ENCODE measurements at places on chromosomes 12 and 14.

GRCh38 chr14:32702562-32702961 is 236.1 kb upstream of the NPAS3 start:
- no peaks in the 10 kb centered on the region for H3K36me3 ChIP-seq
- H3K27me3 ChIP-seq, result no peaks in the 10 kb centered on the region
- H3K4me3 ChIP-seq, result no peak overlapping the region
- DNase-seq, result peak; percentile 76
- peaks cover 29% of the 10 kb centered on the region for H3K4me1 ChIP-seq

- DNase-seq, result no peak
- H3K27ac ChIP-seq, result no peak overlapping the region
- H3K4me1 ChIP-seq, result no peaks in the 10 kb centered on the region
- no peaks in the 10 kb centered on the region for H3K36me3 ChIP-seq
These were observed 250.4 kb upstream of the ALG10 start for GRCh38 chr12:33771889-33772288.

GRCh38 chr14:90760591-90761316 is 55.5 kb downstream of the TTC7B start:
- no peak overlapping the region for H3K27ac ChIP-seq
- no peaks in the 10 kb centered on the region for H3K27me3 ChIP-seq
- no peak for DNase-seq

DNA sequence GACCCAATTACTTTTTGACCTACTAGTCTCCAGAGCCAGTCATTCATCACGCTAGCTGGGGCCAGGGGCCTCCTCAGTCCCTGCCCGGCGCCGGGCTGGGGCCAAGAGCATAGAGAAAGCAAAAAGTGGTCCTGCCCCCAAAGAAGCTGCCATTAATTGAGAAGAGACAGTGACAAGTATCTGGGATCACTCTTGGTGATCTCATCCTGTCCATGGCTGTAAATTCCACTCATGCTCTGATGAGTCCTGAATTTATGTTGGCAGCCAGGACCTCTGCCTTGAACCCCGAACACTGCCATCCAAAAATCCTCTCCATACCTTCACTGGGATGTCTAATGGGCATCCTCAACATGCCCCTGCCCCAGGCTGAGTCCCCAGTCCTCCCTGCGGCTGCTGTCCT is 34.4 kb upstream of the DLK1 start:
- H3K27me3 ChIP-seq, result peaks cover 25% of the 10 kb centered on the region
- no peak for DNase-seq
- H3K27ac ChIP-seq, result no peak overlapping the region
- no peaks in the 10 kb centered on the region for H3K4me1 ChIP-seq

DNA sequence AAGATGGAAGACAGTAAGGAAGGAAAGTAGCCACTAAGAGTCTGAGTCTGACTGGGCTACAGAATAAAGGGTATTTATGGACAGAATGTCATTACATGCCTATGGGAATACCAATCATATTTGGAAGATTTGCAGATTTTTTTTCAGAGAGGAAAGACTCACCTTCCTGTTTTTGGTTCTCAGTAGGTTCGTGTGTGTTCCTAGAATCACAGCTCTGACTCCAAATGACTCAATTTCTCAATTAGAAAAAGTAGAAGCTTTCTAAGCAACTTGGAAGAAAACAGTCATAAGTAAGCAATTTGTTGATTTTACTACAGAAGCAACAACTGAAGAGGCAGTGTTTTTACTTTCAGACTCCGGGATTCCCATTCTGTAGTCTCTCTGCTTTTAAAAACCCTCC is 15.4 kb upstream of the PAPLN start:
- no peak overlapping the region for H3K4me3 ChIP-seq
- no peak overlapping the region for H3K27ac ChIP-seq
- no peaks in the 10 kb centered on the region for H3K27me3 ChIP-seq
- no peak for DNase-seq
- peaks cover 16% of the 10 kb centered on the region for H3K36me3 ChIP-seq
- peaks cover 14% of the 10 kb centered on the region for H3K4me1 ChIP-seq

DNA sequence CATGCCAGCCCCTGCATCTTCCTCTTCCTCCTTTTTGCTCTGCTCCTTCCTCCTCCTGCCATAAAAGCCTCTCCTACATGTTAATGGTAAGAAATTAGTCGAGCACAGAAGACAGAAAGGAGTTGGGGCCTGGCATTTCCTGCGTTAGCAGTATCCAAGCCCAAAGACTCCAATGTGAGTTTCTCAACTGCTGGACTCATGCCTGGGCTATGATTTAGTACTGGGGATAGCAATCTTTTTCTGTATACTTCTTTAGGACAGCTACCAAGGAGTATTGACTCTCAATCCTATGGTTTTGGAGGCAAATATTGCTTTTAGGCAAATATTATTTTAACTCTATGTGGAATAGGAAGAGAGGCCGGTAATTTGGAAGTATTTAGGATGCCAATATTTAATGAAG is 18.0 kb upstream of the SLC38A4 start:
- no peak for DNase-seq
- no peaks in the 10 kb centered on the region for H3K36me3 ChIP-seq
- no peak overlapping the region for H3K27ac ChIP-seq

DNA sequence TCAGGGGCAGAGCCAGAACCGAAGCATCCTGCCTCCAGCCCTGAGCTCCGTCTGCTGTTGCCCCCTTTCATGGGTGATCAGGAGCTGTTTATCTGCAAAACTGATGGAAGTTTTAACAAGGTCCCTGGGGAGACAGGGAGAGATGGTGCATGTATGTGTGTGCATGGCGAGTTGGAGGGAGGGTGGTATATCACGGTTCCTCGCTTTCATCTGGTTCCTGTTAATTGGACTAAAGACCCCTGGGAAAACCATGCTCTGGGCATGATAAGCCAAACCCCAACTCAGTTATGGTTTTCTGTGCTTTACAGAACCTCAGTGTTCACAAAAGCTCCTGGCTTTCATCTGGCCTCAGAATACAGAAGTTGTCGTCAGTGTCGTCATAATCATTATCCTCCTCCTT is 133.6 kb downstream of the KSR2 start:
- no peak overlapping the region for H3K27ac ChIP-seq
- no peak overlapping the region for H3K4me3 ChIP-seq
- H3K4me1 ChIP-seq, result no peaks in the 10 kb centered on the region
- H3K36me3 ChIP-seq, result no peaks in the 10 kb centered on the region

- no peaks in the 10 kb centered on the region for H3K36me3 ChIP-seq
- H3K27me3 ChIP-seq, result no peaks in the 10 kb centered on the region
- no peak overlapping the region for H3K4me3 ChIP-seq
- H3K4me1 ChIP-seq, result no peaks in the 10 kb centered on the region
- H3K27ac ChIP-seq, result no peak overlapping the region
These were observed 447.4 kb downstream of the SLC16A7 start for GRCh38 chr12:60043236-60043635.

DNA sequence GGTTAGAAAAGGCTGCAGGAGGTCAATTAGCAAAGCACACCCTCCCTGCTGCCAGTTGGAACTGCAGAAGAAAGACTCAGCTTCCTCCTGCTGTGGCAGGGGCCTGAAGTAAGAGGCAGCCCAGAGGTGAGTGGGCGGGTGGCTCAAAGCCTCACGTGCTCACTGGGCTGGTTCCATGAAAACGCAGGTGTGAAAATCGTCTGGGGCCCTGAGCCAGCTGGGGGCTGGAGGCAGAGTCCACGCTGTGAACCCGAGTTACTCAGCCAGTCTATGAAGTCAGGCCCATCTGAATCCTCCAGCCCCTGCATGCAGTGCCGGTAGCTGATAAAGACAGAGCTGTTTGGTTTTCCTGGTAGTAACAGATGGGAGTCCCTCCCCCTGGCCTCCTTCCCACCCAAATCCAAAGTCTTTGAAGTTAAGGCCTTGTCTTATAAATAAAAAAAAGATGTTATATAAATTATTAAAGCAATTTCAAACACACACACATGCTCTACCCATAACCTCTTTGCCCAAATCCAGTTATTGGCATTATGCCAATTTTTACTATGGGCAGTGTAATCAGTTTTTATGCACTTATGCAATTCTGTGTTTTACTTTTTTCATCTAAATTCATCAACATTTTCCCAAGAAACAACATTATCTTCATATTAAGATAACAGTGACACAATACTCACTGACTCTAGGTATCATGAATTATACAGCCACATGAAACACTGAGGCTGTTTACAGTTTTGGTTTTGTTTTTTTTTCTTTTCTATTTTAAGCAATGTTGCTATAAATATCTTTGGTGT is 57.9 kb upstream of the PNMA1 start:
- H3K4me3 ChIP-seq, result no peak overlapping the region
- no peaks in the 10 kb centered on the region for H3K27me3 ChIP-seq
- peaks cover 96% of the 10 kb centered on the region for H3K4me1 ChIP-seq
- no peak for DNase-seq

DNA sequence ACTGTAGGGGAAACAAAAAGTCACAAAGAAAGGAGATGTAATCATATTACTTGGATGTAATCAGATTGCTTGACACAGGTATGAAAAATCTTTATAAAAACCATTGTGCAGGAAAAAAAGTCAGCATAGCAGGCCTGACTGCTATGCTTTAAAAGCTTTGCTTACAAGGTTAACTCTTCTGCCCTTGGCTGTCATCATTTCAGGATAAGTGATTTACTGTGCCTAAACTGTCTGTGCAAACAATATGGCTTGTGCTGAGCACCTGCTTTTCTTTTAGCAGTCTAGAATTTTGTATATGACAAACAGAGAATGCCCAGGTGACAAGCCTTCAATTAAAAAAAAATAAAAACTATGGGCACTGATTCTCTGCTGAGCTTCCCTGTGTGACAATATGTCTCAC is 63.8 kb upstream of the PLEKHG7 start:
- no peaks in the 10 kb centered on the region for H3K4me1 ChIP-seq
- no peak overlapping the region for H3K27ac ChIP-seq
- no peaks in the 10 kb centered on the region for H3K36me3 ChIP-seq
- H3K27me3 ChIP-seq, result no peaks in the 10 kb centered on the region
- no peak overlapping the region for H3K4me3 ChIP-seq
- no peak for DNase-seq

- H3K27ac ChIP-seq, result no peak overlapping the region
- no peak for DNase-seq
- no peaks in the 10 kb centered on the region for H3K36me3 ChIP-seq
- H3K27me3 ChIP-seq, result no peaks in the 10 kb centered on the region
- H3K4me1 ChIP-seq, result no peaks in the 10 kb centered on the region
These were observed 86.5 kb upstream of the PTPRR start for GRCh38 chr12:71007020-71007419.

GRCh38 chr12:2395354-2395977 is 342.7 kb downstream of the CACNA1C start:
- H3K4me1 ChIP-seq, result peaks cover 75% of the 10 kb centered on the region
- H3K27me3 ChIP-seq, result no peaks in the 10 kb centered on the region
- no peak overlapping the region for H3K4me3 ChIP-seq
- H3K27ac ChIP-seq, result peak overlapping the region; percentile 67
- H3K36me3 ChIP-seq, result no peaks in the 10 kb centered on the region

DNA sequence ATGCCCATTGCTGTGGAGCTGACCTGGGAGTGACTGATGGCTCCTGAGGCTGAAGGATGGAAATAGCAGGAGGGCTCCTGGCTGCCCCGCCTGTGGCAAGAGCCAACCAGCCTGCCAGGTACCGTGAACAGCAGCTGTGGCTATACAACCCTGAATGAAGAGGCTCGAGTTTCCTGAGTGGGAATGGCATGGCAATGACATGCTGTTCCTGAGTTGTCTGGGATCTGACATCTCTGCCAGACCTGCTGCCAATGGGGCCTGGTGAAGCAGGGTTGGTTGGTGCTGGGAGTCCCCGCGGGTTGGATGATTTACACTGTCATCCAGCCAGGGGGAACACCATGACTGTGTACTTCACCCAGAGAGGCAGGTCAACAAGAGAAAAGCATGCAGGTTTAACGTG is 31.8 kb upstream of the LRRC10 start:
- no peaks in the 10 kb centered on the region for H3K36me3 ChIP-seq
- no peaks in the 10 kb centered on the region for H3K4me1 ChIP-seq
- H3K4me3 ChIP-seq, result no peak overlapping the region

DNA sequence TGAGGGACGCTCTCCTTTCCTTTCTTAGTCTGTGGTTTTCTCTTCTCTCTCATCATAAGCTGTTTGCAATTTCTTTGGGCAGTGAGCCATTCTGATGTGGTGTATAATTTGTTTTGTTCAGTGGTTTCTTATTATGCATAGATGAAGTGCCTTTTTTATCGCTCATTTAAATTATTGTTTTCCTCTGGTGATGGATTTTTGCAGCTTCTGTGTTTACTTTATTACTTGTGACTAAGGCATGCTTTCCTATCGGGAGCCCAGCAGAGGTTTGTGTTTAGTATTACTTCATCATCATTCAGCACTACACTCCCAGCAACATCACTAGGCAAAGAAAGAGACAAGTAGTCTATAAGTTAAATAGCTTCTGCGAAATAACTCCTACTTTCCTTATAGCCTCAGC is 586.6 kb upstream of the NOVA1 start:
- no peak overlapping the region for H3K4me3 ChIP-seq
- no peaks in the 10 kb centered on the region for H3K36me3 ChIP-seq
- no peaks in the 10 kb centered on the region for H3K27me3 ChIP-seq

GRCh38 chr14:96827290-96827689 is 30.1 kb downstream of the VRK1 start:
- no peaks in the 10 kb centered on the region for H3K27me3 ChIP-seq
- H3K4me1 ChIP-seq, result no peaks in the 10 kb centered on the region
- no peak overlapping the region for H3K27ac ChIP-seq
- no peak for DNase-seq

GRCh38 chr12:69238589-69239351 is 599 bp upstream of the CPSF6 start:
- H3K4me1 ChIP-seq, result no peaks in the 10 kb centered on the region
- no peaks in the 10 kb centered on the region for H3K36me3 ChIP-seq
- no peaks in the 10 kb centered on the region for H3K27me3 ChIP-seq
- H3K4me3 ChIP-seq, result peak overlapping the region; percentile 54

DNA sequence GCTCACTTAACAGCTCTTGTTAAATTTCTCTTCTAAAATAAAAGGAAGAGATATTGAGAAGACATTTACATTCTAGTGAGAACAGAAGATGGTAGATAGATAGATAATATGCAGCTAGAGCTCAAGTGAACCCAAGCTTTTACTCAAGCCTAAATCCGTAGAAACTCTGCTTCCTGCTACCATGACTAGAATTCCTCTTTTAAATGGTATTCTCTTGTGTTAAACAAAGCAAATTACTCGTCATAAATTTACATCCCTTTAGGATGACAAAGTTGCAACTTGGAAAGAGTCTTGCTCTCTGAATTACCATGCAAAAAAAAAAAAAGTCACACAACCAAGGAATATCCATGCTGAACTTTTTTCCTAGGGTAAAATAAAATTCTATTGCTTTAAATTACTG is 160.7 kb upstream of the LRFN5 start:
- DNase-seq, result no peak
- no peak overlapping the region for H3K27ac ChIP-seq
- no peak overlapping the region for H3K4me3 ChIP-seq
- H3K4me1 ChIP-seq, result no peaks in the 10 kb centered on the region
- H3K27me3 ChIP-seq, result no peaks in the 10 kb centered on the region
- no peaks in the 10 kb centered on the region for H3K36me3 ChIP-seq

Measured in sigmoid colon (tissue), 7 donors.